ENCODE measurements at places on chromosomes 11 and 22. TPM values are rescaled to one million over a fixed set of nuclear protein-coding genes. Genes with fewer than 3 reads are reported as not detected.

HTATIP2 gene
- 25.2 TPM for total RNA-seq

TUB gene
- total RNA-seq, result 8.9 TPM

HORMAD2 gene
- not detected for total RNA-seq

TRIM34 gene
- 12.6 TPM for total RNA-seq

PRG3 gene
- total RNA-seq, result not detected

ENDOD1 gene
- total RNA-seq, result 53.7 TPM

DEUP1 gene
- under 0.01 TPM for total RNA-seq

HOATZ gene
- total RNA-seq, result under 0.01 TPM

HBB gene
- total RNA-seq, result not detected

KRTAP5-9 gene
- not detected for total RNA-seq

FGF19 gene
- total RNA-seq, result not detected

SLC15A3 gene
- total RNA-seq, result 10.6 TPM

NLRP14 gene
- 0.50 TPM for total RNA-seq

MS4A8 gene
- not detected for total RNA-seq

KCNA4 gene
- under 0.01 TPM for total RNA-seq

KRTAP5-3 gene
- not detected for total RNA-seq

FAM181B gene
- not detected for total RNA-seq

ANO3 gene
- total RNA-seq, result 1.00 TPM

SCARF2 gene
- total RNA-seq, result 36.9 TPM

MRGPRX4 gene
- total RNA-seq, result not detected

CTSD gene
- total RNA-seq, result 125 TPM

SMCO4 gene
- 13.9 TPM for total RNA-seq

DUSP18 gene
- 10.7 TPM for total RNA-seq

OR8G1 gene
- not detected for total RNA-seq

CDCA5 gene
- 18.6 TPM for total RNA-seq

CDHR5 gene
- total RNA-seq, result not detected

KCNQ1OT1 gene
- 2.8 TPM for total RNA-seq

APOBEC3B gene
- total RNA-seq, result 2.4 TPM

MTNR1B gene
- total RNA-seq, result not detected

ACTN3 gene
- under 0.01 TPM for total RNA-seq

AHNAK gene
- 598 TPM for total RNA-seq

MARK2 gene
- 7.2 TPM for total RNA-seq

TOMM22 gene
- 90.2 TPM for total RNA-seq
